CD8-positive, alpha-beta T cell (primary cell): ENCODE measurements at places on chromosomes 5 and 9.

DNA sequence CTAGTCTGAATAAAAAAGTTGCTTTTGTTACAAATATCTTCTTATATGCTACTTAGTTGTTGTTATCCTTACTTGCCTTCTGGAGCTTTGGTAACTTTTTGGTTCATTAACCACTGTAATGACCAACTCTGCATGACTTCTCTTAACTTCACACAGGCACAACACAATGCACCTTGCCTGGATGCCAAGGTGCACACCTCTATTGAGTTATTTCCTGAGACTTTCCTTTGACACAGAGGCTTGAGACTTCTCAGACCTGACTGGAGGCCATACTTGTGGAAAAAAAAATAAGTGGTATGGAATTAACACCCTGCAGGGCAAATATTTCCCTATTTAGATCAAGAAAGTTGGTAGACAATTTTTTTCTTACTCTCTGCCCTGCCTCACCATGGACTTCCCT lies 1925.6 kb downstream of the EFNA5 start:
- no peak for DNase-seq

DNA sequence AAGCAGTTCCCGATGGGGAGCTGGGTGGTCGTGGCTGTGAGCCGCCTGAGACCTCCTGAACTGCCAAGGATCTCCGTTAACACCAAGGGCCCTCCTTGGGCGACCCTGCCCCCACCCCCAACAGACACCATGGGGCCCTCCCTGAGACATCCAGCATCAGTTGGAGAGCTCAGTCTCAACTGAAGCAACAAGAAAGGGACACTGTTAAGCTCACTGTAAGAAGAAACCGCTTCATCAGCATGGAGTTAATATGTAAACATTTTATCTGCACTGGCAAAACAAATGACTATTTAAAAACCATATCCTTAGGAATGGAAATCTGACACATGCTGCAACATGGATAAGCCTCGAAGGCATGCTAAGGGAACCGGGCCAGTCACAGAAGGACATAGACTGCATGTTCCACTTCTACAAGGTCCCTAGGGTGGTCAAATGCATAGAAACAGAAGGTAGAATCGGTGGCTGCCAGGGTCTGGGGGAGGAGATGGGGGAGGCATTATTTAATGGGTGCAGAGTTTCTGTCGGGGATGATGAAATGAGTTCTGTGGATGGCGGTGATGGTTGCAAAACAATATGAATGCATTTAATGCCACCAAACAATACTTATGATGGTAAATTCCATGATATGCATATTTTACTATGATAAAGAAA lies 47.4 kb downstream of the ROR2 start:
- DNase-seq, result no peak

DNA sequence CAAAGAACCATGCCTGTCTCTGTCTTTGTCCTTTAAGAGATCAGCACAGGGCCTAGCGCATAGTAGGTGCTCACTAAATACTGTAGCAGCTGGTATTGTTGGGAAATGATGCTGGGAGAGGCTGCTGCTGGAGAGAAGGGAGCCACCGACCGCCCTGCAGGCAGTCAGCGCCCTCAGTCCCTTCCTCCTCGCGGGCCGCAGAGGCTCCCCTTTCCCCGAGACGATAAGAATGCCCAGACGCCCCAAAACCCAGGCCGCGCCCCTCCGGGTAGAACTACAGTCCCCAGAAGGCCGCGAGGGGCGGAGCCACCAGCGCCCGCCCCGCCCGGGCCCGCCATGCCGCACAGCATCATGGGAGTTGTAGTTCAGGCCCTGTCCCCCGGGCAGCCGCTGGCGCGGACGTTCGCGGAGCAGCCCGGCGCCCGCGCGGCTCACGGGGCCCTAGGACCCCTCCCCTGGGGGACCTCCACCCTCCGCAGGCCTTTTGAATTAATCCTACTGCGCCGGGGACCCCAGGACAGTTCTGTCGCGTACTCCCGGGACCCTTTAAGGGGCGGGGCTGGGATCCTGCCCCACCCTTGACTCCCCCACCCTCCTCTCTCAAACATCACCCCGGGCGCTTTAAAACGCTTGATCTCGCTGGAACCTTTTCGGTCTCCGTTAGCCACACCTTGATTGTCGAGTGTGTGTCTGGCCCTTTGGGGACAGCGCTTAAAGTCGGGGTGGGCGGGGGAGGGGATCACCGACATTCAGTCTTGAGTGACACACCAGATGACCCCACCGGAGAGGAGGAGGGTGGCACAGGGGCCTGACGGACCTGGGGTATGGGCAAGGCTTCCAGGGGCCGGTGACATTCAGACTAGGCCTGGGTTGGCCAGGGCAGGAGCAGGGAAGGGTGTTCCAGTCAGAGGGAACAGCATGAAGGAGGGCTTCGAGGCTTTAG lies 24.8 kb upstream of the IER5L start:
- peak; percentile 84 for DNase-seq

GRCh38 chr5:145826895-145827674 lies 8.1 kb downstream of the PRELID2 start:
- DNase-seq, result no peak

GRCh38 chr5:145915970-145916638 lies 20.3 kb upstream of the SH3RF2 start:
- no peak for DNase-seq

GRCh38 chr5:78640662-78641474 lies 7.7 kb downstream of the LHFPL2 start:
- DNase-seq, result no peak

DNA sequence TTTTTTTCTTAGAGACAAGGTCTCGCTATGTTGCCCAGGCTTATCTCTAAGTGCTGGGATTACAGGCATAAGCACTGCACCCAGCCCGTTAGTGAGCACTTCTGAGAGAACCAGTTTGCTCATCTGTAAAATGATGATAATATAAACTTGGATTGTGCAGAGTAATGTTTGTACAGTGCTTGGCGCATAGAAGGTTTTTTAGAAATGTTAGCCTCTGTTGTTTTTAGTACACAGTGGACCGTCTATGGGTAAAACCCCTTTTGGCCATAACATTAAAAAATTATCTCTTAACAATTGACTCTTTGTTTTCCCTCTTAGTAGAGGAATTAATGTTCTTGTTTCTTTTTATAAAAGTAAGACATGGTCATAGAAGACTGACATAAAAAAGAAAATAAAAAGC lies 202.1 kb downstream of the PCSK5 start:
- no peak for DNase-seq

GRCh38 chr5:140140435-140140834 lies 14.7 kb downstream of the IGIP start:
- no peak for DNase-seq

DNA sequence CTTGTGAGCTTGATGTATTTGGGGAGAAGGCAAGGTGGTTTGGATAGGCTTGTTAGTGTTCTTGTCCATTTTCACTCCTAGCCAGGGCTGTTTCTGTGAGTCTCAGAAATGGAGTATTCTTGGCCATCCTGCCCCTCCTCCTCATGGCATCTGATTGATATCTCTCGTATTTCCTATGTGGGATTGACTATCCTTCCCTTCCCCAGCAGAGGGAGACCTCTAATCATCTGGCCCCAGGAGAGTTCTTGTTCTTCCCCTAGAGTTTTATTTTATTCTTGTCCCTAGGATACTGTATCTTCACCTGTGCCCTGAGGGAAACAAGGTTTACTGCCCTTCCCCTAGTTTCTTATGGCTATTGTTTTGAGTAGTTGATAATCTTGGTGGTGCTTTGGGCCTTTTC lies 114.4 kb downstream of the VPS13A start:
- DNase-seq, result no peak

DNA sequence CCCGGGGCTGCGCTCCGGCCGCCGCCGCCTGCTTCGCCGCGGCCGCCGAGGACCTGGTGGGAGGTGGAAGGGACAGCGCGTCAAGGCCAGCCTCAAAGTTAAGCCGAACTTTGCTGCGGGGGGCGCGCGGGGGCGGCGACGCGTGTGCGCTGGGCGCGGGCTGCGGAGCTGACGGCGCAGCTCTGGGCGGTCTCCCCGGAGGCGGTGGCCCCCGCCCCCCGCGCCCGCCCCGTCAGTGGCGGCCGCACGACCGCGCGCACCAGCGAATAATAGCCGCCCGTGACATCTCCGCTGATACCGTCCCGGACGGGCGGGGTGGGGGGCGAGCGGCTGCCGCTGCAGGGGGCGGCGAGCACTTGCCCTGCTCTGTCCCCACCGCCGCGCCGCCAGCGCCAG lies 579 bp upstream of the FAM78A start:
- DNase-seq, result peak; percentile 76

DNA sequence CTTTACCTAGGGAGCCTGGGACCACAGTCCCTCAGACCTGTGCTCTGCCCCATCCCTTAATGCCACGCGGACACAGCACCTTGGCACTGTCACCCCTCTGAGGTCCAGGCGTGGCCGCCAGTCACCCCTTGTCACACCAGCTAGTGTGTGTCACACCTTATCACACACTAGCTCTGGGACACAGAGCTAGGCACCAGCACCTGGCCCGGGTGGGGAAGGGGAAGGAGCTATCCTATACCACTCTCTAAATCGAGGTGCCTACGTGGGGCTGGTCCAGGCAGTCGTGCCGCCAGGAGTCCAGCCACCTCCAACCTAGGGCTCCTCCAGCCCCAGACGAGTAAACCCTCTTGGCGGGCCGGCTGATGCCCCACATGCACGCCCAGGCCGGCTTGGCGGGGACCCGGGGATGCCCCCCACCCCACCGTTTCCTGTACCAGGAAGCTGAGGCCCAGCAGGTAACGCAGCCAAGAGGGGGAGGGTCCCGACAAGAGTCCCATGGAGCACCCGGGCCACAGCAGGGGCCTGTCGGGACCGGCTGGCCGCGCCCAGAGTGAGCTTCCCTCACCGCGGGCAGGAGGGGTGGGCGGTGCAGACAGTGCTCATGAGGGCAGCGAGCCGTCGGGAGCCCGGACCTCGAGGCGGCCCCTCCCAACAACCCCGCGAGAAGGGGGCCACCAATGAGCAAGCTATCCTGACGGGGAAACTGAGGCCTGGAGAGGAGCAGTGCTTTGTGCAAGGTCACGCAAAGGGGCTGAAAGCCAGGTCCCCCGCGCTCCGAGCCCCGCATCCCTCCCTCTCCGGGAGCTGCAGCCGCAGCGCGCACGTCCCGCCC lies 550 bp downstream of the CORO2A start:
- peak; percentile 47 for DNase-seq

DNA sequence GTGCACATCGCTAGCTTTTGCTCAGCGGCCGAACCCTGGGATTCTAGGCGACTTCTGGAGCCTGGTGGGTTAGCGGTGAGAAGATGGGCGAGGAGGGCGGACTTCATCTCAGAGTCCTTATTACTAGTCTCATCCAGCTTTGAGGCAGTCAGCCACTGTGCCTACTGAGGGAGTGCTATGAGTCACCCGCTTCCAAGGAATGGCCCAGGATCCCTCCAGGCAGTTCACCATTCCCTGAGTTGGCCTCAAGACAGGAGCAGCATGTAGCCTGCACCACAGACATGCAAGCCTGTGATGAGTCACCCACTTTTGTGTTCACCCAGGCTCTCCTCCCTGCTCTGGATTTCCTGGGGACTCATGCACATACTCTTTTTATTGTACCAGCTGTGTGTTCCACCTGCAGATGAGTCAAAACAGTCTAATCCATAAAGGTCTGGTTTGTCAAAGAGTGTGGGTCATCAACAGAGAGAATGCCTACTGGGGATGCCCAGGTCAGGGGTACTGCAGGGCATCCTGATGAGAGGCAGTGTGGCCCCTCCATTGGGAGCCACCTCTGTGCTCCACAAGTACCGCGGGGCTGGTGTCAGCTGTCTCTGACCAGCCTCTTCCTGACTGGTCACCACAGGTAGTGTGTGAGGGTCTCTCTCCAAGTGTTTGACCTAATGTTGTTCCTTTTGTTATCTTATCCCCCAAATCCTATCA lies 20.2 kb downstream of the SLC22A5 start:
- DNase-seq, result no peak

- DNase-seq, result no peak
Measured at GRCh38 chr5:150163547-150164059, 3.0 kb upstream of the CDX1 start.

GRCh38 chr5:169837686-169838085 lies 142.6 kb downstream of the INSYN2B start:
- DNase-seq, result no peak

DNA sequence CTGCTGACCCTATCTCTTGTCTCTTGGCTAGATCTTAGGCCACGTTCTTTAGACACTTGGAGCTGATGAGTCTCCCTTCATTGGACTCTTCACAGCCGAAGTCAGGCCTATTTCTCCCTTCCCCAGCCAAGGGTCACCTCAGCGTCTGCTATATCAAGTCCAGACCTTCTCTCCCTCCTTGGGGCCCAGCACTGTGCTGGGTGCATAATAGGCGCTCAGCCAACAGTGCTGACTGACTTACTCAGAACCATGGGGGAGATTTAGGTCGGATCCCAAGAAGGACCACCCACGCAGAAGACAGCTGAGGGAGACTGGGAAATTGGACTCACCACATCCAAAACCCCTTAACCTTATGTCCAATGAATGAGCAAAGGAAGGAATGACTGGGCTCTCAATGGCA lies 5.6 kb upstream of the AMBP start:
- DNase-seq, result no peak

- no peak for DNase-seq
Measured at GRCh38 chr5:306011-306805, 15.3 kb upstream of the AHRR start.

GRCh38 chr5:81226949-81227348 lies 6.2 kb upstream of the CKMT2 start:
- DNase-seq, result no peak

GRCh38 chr5:142280066-142281007 lies 44.5 kb downstream of the SPRY4 start:
- DNase-seq, result no peak

GRCh38 chr9:112786829-112787520 lies 36.4 kb downstream of the SNX30 start:
- no peak for DNase-seq

GRCh38 chr5:11329679-11330078 lies 568.6 kb upstream of the DAP start:
- DNase-seq, result no peak

- no peak for DNase-seq
Measured at GRCh38 chr9:125214186-125214585, 13.8 kb downstream of the RABEPK start.

GRCh38 chr9:137244486-137245449 lies 3.7 kb downstream of the TUBB4B start:
- no peak for DNase-seq

DNA sequence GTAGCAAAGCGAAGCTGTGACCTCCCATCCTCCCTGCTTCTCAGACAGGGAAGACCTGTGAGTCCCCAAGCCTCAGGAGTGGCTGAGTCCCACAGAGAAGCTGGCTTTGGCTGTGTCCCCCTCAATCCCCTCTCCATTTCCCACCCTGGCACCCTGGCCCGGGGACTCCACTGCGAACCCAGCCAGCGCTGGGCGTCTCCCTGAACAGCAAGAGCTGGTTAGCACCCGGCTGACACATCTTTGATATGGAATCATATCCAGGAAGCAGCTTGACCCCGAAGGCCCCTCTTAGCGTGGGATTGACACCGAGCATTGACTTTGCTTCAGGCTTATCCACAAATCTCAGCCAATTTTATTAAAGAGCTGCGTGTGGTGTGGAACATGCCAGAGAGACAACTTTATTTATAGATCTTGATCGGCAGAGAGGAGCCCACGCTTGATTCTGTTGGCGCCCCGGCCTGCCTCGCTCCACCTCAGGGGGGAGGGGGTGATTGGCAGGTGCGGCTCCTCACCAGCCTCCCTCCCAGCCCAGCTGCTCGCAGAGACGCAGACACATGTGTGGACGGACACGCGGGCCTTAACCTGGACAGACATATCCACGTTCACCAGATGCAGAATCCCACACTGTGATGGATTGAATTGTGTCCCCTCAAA lies 120.7 kb upstream of the MVB12B start:
- no peak for DNase-seq

- no peak for DNase-seq
Measured at GRCh38 chr5:147490989-147491388, 18.9 kb downstream of the DPYSL3 start.

- DNase-seq, result no peak
Measured at GRCh38 chr5:177473443-177474001, at the start of gene DBN1. DBN1 (minus strand) TSS chr5:177473634; CDS start chr5:177473521, 113 bp downstream.
